ENCODE measurements at places on chromosomes 4 and X. TPM values are rescaled to one million over a fixed set of nuclear protein-coding genes. Genes with fewer than 3 reads are reported as not detected.

Gene NLGN3
- 0.09 TPM for total RNA-seq

Gene SEL1L3
- total RNA-seq, result 80.5 TPM

Gene RGN
- 0.27 TPM for total RNA-seq

Gene TCEAL6
- total RNA-seq, result not detected

Gene RNF212
- 0.09 TPM for total RNA-seq

Gene NIPAL1
- total RNA-seq, result 1.4 TPM

Gene PPBP
- total RNA-seq, result not detected

Gene SH3TC1
- total RNA-seq, result 131 TPM

Gene MAGIX
- 1.0 TPM for total RNA-seq

Gene GAGE1
- total RNA-seq, result not detected
